OCI-LY7 (cell line): ENCODE measurements at places on chromosomes 7 and 10.
A peak's percentile ranks its signal among the peaks of the same experiment; 100 is the strongest.

DNA sequence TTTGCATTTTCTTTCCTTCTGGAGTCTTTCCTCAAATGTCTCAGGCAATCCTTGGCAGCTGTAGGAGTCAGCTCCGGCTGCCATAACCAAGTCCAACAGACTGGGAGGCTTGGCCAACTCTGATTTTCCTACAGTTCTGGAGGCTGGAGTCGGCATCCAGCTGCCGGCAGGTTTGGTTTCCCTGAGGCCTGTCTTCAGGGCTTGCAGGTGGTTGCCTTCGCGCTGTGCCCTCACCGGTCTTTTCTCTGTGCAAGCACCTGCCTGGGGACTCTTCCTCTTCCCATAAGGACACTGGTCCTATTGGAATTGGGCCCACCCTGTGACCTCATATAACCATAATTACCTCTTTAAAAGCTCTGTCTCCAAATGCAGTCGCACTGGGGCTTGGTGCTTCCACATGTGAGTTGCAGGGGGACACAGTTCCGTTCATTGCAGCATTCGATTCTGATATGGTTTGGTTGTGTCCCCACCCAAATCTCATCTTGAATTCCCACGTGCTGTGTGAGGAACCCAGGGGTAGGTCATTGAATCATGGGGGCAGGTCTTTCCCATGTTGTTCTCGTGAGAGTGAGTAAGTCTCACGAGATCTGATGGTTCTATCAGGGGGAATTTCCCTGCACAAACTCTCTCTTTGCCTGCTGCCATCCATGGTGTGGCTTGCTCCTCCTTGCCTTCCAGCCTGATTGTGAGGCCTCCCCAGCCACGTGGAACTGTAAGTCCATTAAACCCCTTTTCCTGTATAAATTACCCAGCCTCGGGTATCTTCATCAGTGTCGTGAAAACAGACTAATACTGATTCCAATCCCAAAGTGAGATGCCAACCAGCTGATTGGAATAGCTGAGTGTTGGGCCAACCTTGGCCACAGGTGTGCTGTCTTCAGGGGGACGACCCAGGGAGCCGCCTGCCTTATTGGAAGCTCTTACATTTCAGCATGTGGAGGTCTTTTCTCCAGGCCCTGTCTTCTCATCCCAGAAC, 7.9 kb downstream of the GALNTL5 start:
- DNase-seq, result no peak

DNA sequence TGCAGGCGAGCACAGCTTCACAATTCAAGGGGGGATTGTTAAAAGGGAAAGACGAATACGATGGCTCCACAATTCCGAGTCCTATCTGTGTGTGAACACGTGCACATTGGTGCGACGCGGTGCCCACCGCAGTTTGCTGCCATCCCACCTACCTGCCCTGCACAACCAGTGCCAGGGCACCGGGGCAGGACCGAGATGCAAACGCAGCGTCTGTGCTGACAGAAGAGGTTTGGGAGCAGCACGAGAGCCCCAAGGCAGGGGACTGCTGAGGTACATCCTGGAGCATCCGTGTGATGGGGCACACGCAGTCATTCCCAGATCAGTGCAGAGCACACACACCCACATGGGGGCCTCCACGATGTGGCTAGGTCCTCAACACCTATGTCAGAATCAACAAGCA, 221.3 kb downstream of the DNAJB6 start:
- DNase-seq, result no peak

DNA sequence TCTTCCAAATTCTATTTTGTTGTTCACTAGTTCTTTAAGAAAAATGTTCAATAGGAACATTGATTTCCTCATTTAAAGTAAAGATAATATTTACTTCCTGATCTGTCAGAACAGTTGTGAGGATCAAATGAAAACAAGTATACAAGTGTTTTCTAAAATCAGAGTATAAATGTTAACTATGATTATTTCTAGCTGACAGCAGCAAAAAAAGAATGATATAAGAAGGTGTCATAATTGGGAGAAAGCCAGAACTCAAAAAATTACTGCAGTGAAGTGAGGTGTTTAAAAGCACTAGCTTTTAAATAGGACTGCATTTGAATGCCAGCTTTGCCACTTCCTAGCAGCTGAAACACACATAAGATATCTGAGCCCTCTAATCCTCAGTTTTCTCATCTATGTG, 283.3 kb downstream of the RNLS start:
- DNase-seq, result no peak

- no peak for DNase-seq
Observed at GRCh38 chr10:126393076-126393475, 4.8 kb upstream of the ADAM12 start.

DNA sequence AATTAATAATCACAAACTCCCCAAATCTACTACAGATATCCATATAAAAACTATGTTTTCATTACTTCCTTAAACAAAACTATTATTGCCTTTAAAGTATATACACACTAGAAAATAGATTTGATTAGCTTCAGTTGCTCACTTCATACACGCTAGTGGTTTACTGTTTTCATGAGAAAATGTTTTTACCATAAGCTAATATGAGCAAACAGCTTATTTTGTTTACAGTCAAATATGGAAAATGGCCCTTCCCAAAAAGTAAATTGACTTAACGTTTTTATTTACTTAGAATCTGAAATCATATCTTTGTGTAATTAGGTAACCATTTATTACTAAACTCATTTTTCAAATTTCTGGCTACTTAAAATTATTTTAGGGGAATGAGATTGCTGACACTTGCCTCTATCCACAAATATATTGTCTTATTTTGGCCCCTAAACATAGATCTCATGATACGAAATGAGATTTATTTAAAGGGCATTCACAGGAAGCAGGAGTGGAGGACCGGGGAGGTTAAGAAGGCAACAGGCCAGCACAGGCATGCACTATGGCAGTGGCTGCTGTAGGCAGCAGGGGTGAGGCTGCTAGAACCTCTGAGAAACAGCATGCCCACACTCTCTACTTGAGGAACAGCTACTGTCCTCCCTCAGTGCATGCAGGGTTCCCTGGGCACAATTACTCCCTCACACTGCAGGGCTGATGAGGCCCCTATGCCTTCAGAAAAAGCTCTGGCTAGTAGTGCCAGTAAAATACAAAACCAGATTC, 29.6 kb upstream of the SOSTDC1 start:
- DNase-seq, result no peak

GRCh38 chr10:129586898-129587443, 119.9 kb downstream of the MGMT start:
- peak; percentile 18 for DNase-seq

DNA sequence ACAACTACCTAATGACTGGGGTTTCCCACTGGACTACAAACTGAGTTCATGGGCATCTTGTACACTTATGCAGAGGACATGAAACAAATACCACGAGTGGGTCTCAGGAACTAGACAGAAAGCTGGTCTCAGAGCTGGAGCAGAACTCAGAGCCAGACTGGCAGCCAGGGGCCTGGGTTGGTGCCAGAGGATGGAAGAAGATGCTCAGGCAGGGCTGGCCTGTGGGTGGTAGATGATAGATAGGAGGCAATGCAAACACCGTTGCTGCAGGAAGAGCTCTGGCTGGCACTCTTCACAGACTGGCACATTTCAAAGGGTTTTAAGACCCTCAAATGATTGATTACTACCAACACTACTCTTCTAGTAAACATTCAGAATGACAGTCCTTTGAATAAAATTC, 28.8 kb downstream of the ENO4 start:
- no peak for DNase-seq
